Stimulated activated CD8-positive, alpha-beta memory T cell treated with anti-CD3 and anti-CD28 coated beads, Interleukin-12 subunit alpha, Interleukin-12 subunit beta, amount 100 ng/mL, for 1 hour (primary cell): ENCODE measurements at places on chromosomes 13 and 19.

- no peak for DNase-seq
These were observed 166.4 kb downstream of the MYO16 start for GRCh38 chr13:108795841-108796240.

GRCh38 chr13:85694992-85695391 is 104.2 kb downstream of the SLITRK6 start:
- no peak for DNase-seq

- DNase-seq: no peak
These were observed 49.6 kb downstream of the MLLT1 start for GRCh38 chr19:6229951-6230712.

DNA sequence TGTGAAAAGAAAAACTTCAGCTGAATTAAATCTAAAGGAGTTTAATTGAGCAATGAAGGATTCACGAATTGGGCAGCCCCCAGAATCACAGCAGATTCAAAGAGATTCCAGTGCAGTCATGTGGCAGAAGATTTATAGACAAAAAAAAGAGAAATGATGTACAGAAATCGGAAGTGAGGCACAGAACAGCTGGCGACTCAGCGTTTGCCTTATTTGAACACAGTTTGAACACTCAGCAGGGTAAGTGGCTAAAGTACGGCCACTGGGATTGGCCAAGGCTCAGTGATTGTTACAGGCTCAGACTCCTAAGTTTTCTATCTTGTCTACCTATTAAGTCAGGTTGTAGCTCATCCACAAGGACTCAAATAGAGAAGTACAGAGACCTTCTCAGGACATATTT is 11.6 kb upstream of the CFAP97D2 start:
- DNase-seq: no peak

DNA sequence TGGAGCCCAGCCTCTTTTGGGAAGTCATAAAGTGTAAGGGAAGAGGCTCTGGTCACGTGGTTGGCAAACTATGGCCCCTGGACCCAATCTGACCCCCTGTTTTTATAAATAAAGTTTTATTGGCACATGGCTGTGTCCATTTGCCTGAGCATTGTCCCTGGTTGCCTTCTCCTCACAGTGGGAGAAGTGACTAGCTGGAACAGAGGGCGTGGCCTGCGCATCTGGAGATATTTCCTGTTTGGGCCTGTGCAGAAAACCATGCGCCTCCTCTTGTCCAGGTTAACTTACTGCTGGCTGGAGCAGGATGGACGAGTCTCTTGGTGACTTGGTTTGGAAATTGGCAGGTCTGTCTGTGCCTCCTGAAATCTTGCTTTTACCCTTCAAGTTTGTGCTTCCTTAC is 48.3 kb downstream of the KDM4B start:
- no peak for DNase-seq

DNA sequence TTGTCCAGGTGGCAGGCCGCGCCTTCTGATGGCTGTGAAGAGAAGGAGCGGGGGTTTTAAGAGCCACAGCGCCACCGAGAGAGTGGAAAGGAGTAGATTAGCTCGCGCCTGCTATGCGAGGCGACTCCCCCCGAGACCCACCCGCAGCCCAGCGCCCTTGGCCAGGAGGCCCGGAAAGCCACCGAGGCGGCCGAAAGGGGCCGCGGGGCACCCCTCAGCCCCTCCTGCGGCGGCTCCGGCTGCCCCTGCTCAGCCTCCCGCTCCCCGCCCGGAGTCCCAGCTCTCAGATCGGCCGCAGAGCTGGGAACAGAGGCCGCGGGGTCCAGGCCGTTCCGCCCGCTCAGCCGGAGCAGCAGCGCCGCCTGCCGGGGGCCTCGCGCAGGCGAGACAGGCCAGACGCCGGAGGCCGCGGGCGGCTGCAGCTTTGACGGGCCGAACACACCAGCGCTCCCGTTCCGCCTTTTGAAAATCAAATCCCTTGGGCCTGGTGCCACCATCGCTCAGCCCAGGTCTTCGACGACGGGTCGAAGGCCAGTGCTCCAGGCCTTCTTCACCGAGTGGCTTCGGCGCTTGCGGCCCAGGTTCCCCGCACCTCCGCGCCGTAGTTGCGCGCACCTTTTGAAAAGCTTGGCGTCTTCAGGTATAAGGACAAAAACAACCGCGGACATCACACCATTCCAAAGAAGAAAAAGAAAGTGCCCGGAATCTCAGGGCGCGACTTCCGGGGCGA is 15.3 kb downstream of the CDX2 start:
- DNase-seq: peak; percentile 26

DNA sequence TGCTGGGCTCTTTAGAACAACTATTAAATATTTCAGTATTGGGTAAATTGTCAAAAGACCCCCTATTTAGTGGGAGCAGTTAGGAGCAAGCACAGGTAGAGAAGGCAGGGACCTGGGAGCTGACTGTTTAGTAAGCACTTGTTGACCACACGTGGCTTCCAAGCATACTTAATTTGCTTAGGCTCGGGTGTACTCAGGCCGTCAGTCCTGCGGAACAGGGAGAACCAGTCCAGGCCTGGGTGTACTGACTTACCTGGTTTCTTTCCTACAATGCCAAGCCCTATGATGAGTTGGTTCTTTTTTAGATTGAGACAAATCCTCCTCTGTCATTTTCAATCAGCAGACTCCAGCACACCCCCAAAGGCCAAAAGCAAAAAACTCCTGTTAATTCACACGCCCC is 90.0 kb downstream of the WDFY2 start:
- DNase-seq: no peak

- DNase-seq: no peak
These were observed 1829.4 kb downstream of the PCDH9 start for GRCh38 chr13:65400702-65401101.

DNA sequence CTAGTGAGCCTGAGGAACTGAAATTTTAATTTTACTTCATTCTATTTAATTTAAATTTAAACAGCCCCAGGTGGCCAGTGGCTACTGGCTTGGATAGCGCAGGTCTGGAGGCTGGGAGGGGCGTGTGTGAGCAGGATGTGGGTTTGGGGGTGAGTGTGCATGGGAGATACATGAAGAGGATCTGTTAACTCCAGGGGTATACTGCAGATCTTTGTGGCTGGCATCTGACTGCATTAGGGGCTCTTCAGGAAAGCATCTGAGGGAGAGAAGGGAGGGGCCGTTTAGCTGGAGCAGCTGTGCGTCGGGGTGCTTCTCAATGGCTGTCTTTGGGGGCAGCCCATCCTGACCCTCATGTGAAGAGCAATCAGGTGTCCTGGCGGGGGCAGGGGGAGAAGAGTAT is 6.8 kb downstream of the SHANK1 start:
- no peak for DNase-seq

- no peak for DNase-seq
These were observed 58.3 kb downstream of the DOCK9 start for GRCh38 chr13:98919566-98919965.

DNA sequence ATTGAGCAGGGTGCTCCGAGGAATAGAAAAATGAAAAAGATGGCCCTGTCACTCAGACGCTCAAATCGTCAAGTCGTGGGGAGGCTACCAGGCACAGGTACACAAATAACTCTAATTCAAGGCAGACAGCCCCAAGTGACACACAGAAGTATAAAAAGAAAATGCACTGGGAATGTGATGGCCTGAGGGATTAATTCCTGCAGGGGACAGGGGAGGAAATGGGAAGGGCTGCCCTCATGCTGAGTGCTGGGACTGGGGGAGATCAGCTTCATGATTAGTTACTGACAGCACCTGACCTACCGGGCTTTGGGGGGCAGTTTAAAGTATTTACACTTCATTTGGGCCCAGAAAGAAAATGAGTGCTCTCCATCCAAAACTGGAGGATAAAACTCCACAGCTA is 20.9 kb upstream of the UBE2L5 start:
- no peak for DNase-seq

GRCh38 chr13:33280923-33281322 is 4.6 kb downstream of the STARD13 start:
- no peak for DNase-seq

DNA sequence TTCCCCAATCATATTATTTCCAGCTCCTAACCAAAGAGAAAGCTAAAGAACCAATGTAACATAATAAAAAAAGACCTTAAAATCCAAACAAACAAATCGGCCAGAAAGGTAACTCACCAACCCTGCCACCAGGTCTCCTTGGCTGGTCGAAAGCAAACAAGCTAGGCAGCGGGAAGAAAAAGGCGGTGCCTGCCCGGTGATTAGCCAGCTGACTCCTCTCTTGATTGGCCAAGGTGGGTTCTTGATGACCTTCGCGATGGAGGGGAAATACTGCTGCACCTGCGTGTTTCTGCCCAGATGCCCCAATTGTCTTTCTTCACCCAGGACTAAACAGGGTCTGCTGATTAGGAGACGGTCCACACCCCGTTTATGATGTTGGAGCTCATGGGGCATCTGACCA is at the start of gene NLRP11:
Gene NLRP11, minus strand, starts transcription at position 154 of the 400 bp plus-strand sequence. CDS start 13,825 bp downstream, outside the sequence.
- no peak for DNase-seq

DNA sequence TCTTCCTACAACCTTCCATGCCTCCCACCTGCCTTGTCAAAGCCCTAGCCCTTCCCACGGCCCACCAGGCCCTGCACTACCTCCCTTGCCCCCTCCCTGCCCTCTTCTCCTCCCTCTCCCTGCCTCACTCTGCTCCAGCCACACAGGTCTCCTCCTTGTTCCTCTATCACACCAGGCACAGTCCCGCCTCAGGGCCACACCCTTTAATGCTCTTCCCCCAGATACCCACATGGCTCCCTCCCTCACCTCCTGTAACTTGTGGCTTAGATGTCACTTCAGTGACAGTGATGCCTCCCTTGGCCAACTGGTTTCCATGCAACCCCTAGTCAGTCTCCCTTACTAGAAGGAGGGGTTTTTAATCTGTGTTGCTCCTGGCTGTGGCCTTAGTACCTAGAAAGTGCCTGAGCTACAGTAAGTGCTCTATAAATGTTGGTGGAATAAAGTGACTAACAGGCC is 1.3 kb downstream of the SIRT6 start:
- no peak for DNase-seq

GRCh38 chr19:12092065-12092867 is 27.7 kb downstream of the ZNF844 start:
- DNase-seq: peak; percentile 23

DNA sequence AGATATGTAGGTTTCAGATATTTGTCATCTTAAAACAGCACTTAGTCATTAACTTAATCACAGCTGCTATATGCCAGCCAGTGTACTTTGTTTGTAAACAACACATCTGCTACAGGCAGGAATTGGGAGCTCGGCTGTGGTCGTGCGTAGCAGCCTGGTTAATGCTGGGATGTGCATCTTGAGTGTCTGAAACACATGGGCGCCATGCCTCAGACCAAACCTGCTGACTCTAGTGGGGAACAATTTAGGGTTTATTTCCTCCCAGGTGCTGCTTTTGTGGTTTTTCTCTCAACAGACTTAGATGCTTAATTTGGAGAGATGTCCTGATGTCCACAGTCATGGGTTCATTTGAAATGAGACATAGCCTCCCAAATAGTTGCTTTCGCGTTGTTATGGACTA is 238.5 kb upstream of the TMTC4 start:
- no peak for DNase-seq

GRCh38 chr13:20127562-20128458 is 33.0 kb downstream of the GJA3 start:
- no peak for DNase-seq

DNA sequence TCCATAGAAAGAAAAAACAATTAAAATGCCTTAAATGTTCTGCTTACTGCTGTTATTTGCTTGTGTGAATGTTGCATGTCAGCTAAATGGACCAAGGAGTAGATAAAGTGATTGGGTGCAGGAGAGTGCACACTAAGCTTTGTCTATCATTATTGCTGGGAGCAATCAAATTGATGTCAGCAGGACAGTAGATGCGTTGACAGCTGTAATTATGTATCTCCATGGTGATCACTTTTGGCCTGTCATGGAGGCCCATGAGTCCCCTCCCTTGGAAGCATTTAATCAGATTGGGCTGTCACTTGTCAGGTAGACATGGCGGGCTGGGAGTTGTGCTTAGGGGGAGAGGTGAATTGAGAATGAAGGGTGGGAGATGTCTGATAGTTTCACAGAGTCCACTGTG is 215.3 kb downstream of the PCCA start:
- no peak for DNase-seq

- DNase-seq: no peak
These were observed 9.7 kb downstream of the TLE6 start for GRCh38 chr19:2986951-2987524.

- no peak for DNase-seq
These were observed 12.9 kb upstream of the NFIC start for GRCh38 chr19:3353493-3353892.

- DNase-seq: no peak
These were observed 222.9 kb upstream of the HTR2A start for GRCh38 chr13:47119575-47120235.

DNA sequence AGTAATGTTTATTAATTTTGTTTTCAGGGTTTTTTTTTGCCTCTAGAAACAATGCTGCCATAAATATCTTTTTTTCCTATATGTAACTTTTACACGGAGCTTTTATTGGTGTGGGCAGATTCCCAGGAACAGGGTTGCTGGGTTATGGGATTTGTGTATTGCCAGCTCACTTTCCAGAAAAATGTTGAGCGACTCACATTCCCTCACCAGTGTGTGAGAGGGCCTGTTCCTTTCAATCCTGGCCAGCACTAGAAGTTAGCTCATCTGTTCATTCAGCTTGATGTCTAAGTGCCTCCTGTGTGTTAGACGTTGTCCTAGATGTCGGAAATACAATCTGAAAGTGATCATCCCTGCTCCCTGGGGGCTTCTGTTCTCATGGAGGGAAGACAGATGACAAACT is 2.6 kb downstream of the ZNF71 start:
- no peak for DNase-seq

GRCh38 chr13:51821606-51822005 is 17.6 kb upstream of the DHRS12 start:
- DNase-seq: no peak

DNA sequence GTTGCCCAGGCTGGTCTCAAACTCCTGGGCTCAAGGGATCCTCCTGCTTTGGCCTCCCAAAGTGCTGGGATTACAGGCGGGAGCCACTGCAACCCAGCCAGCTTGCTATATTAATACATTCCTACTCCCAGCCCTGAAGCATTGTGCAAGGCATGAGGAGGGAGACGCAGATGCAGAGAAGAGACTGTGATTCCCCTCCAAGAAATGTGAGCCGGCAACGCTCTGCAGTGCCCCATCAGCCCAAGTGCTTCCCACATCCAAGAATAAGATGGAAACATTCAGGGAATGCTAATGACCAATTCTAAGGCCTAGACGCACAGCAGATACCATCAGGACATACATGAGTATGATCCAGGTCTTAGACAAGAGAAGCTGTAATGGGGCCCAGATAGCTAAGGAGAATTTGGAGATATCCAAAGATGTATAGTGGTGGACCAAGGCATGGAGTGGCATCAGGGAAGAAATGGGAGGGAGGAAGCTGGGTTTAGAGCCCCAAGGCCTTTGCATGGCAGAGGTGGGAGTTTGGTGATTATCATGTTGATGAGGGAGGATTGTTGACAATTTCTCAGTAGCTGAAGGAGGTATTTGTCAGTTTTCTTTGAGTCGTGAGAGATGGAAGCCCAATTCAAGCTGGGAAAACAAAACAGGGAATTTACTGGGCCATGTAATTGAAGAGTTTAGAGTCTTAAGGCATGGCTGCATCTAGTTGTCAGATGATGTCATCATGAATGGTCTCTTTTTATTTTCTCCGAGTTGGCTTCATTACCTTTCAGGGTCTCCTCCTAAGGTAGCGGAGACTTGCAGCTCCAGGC is 2.9 kb downstream of the PPM1N start:
- DNase-seq: no peak

GRCh38 chr13:40666045-40666932 is at the start of gene FOXO1:
Gene FOXO1 (minus strand): TSS chr13:40666641. CDS start chr13:40666212, 429 bp downstream.
- peak; percentile 75 for DNase-seq
